Activated T-cell treated with anti-CD3 and anti-CD28 coated beads for 48 hours (primary cell): ENCODE measurements at places on chromosomes 4 and X.

- no peak for DNase-seq
Observed at GRCh38 chr4:14743172-14743571, 259.1 kb upstream of the CPEB2 start.

DNA sequence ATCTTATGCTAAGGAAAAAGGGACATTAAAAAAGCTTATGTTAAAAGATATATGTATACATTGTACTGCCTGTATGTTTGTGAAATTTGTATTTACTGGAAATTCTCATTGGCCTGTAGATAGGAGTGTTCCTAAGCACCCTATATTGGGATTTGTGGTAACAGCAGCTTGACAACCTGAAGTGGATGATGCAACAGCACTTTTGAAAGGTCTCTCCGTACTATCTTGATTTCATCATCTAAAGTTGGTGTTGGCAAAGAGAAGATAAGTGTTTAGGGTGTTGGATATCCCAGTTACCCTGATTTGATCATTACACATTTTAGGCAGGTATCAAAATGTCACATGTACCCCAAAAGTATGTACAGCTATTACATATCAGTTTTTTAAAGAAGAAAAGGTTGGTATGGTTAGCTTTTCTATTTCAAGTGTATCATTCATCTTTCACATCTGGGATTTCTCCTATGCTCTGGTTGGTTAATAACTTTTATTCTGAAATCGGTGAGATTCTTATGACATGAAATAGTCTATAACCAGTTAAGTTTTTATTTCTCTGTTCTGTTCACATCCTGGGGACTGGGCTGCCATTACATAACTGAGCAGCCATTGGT is 10.3 kb downstream of the HADH start:
- no peak for DNase-seq

DNA sequence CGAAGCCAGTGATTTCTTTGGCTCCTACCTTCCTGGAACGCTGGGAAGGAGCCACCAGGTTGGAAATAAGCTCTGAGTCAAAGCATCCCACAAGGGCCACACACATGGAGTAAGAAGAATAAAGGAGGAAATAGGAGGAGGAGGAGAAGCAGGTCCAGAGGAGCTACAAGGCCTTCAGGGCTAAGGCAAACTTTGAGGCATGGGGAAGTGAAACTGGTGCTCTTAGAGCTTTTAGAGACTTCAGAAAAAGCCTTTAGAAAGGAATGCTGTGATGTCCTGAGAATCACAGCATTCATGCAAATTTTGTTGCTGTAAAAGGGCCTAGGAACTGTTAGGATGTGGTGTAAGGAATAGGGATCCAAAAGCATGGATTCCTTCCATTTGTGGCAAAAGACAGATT is 135.9 kb upstream of the ARHGEF9 start:
- no peak for DNase-seq

DNA sequence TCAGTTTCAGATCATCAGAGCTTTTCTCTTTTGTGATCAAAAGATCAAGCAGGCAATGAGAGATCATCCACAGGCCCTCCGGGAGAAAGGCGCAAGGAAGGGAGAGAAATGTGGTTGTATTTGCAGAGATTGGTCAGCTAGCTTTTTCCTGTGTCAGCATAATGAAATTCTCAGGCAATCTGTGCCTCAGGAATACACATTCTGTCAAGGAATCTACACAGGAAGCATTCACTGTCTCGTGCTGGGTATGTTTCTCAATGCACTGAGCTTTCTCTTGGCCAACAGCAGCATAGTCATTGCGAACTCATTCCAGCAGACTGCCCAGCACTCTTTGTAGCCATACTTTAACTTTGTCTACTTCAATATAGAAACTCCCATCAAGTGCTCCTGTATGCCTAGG is 413.7 kb downstream of the PPP3CA start:
- no peak for DNase-seq

- DNase-seq, result no peak
Observed at GRCh38 chr4:174549721-174550120, 27.4 kb upstream of the HPGD start.

GRCh38 chrX:33205321-33205720 is 6.0 kb downstream of the DMD start:
- no peak for DNase-seq

DNA sequence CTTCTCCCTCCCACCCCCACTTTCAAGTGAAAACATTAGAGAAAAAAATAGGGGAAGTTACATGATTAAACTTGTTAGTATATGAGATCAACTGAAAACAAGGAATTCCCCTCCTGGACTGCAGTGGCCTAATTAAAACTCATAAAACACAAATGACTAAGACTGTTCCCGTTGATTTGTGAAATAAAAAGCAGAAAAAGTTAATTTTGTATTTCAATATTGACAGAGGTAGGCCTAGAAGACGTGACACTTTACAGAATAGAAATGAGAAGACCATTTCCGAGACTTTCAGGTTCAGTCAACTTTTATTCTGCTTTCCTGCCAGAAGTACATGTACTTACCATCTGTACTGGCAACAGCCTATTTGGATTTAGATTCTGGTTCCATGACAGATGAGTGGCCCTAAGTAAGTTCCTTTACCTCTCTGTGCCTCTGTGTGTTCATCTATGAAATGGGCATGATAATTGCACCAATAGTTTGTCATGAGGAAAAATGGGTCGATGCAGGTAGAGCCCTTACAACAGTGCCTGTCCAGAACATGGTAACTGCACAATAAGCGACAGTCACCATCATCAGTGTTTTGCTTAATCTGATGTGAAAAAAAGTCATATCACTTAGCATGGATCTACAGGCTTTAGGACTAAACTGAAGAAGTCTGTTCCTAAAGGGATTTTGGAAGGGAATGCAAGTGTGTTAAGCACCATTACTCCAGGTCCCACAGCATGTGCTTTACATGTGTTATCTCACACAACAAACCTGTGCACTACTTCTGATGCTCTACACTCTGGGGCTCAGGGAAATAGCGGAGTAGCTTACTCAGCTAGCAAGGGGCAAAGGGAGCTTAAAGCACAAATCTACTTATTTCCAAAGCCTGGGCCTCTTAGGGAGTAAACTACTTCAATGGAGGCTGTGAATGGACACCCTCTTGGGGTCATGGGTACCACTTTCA is 562.3 kb upstream of the DIPK2B start:
- no peak for DNase-seq

GRCh38 chr4:38373375-38373774 is 290.6 kb upstream of the KLF3 start:
- no peak for DNase-seq

DNA sequence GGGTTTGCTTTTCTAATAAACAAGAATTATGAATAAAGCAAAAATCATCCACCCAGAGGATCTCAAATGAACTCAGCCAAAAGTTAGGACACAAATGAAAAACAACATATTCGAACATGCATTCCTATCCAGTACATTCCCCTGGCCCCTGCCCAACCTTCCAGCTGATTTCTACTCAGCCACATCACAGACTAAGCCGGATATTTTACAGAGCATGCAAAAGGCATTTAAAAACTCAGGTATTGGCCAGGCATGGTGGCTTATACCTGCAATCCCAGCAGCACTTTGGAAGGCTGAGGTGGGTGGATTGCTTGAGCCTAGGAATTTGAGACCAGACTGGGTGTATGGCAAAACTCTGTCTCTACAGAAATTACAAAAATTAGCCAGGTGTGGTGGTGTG is 54.6 kb downstream of the RELL1 start:
- no peak for DNase-seq

DNA sequence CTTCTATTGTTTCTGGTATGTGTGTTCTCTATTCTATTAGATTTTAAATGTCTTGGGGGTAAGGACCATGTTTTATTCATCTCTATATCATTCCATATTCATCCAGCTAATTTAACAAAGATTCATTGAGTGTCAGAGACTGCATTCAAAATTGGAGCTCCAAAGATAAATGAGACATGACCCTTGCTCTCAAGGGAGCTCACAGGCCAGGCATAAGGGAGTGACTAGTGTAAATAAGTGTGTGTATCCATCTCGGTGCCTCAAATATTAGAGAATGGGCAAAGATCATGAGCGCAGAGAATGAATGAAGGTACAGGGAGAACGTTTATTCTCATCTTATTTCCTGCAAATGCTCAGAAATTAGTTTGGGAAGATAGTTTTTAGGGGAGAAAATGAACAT is 150.1 kb upstream of the CASK start:
- DNase-seq, result no peak

GRCh38 chrX:139903210-139903609 is 29.6 kb downstream of the ATP11C start:
- DNase-seq, result no peak

GRCh38 chr4:107619066-107619465 is 101.0 kb downstream of the PAPSS1 start:
- no peak for DNase-seq

GRCh38 chr4:42445038-42445437 is 47.8 kb downstream of the SHISA3 start:
- DNase-seq, result no peak

DNA sequence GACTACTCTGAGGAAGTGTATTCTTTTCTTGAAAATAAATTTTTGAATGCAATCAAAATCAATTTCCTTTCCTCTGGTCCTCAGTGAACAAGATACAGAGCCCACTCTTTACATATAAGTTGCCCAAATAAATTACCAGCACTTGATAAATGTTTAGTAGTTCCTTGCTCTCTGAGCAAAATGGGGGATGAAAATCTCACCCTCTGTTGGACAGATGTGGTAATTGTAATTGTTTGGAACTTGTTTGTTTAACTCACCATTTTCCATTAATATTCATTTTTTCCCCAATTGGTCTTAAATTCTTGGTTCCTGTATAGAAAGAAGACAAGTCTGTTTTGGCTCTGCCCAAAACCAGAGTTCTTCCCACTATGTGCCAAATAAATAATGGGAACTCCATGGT is 146.3 kb downstream of the LDB2 start:
- no peak for DNase-seq

DNA sequence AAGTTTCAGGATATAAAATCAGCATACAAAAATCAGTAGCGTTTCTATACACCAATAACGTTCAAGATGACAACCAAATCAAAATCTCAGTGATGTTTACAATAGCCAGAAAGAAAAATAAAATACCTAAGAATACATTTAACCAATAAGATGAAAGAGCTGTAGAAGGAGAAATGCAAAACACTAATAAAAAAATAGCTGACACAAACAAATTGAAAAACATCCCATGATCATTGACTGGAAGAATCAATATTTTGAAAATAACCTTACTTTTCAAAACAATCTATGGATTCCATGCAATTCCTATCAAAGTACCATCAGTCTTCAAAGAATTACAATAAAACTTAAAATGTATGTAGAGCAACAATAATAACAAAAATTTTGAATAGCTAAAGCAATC is 1096.3 kb downstream of the FAT4 start:
- DNase-seq, result no peak

- DNase-seq, result no peak
Observed at GRCh38 chr4:154082760-154083535, 294.1 kb upstream of the SFRP2 start.

GRCh38 chrX:40213092-40213491 is 115.3 kb upstream of the BCOR start:
- no peak for DNase-seq

DNA sequence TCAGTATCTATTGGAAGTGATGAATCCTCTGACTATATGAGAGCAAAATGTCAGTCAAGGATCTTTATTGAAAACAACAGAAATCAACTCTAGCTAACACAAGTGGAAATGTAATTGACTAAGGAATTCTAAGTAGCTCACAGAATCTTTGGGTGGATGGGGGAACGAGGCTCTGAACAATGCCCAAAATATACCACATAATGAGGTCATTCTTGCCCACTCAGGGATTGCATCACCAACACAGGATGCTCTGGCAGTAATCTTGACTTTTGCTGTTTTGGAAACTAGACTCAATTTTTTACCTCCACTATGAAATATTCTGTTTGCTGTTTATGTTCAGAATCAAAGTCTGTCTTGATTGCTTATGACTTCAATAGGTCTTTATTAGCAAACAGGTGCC is 127.4 kb upstream of the UNC5C start:
- no peak for DNase-seq

GRCh38 chrX:144946666-144947065 is 300.6 kb upstream of the SPANXN1 start:
- no peak for DNase-seq

DNA sequence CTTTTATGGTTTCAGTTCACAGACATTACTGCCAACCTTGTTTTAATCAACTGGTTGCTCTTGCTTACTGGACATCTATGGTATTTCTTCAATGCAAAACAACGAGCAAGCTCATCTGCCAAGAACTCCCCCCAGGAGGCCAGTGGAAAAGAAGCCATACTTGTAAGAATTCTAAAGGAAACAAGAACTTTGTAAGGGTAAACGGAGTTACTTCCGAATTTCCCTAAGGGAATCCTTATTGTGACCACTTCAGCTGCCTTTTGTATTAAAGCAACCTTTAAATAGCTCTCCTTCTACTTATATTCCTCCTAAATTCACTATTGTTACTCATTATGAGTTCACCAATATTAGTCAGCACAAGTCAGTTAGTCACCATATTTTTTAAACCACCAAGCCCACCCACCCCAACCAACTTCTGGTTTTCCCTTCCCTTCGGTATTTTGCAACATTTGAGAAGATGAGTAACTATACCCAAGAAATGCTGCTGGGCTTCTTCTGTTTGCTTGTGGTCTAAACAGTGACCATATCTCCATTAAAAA is 602.8 kb upstream of the DIPK2B start:
- no peak for DNase-seq

DNA sequence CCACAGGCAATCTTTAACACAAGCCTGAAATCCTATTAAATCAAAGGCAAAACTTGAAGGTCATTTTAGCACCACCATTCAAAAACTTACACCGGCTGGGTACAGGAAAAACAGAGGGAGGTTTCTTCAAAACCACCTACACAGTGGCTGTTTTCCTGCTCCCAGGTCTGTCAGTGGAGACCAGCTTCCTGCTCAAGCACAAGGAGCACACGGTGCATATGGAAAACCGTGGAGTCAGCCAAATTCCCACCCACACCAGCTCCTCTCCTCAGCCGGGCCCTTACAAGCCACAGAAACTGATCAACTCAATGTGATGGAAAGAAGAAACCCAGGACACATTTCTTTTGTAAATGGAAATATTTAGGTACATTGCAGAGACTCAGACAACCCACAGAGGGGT is 14.3 kb upstream of the FAM241A start:
- DNase-seq, result no peak

- no peak for DNase-seq
Observed at GRCh38 chrX:71989768-71990426, 79.3 kb downstream of the NHSL2 start.

DNA sequence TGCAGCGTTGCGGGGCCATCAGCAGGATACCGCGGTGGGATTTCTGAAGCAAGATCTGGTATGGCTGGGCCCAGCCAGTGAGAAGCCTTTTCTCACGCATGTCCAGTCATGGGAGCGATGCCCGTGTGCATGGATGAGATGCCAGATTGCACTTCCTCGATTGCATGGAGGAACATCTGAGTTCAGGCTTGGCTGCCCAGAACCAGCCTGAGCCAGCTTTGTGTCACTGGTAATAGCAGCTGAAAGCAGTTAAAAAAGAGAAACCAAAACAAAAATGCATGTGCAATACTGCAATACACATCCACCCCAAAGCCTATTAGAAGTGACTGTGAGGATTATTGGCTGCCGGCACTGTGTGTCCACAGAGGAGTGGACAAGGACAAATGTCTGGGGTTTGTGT is 59.3 kb downstream of the PSAPL1 start:
- no peak for DNase-seq
